CD4-positive, alpha-beta T cell (primary cell): ENCODE measurements at places on chromosomes 5 and 9.

DNA sequence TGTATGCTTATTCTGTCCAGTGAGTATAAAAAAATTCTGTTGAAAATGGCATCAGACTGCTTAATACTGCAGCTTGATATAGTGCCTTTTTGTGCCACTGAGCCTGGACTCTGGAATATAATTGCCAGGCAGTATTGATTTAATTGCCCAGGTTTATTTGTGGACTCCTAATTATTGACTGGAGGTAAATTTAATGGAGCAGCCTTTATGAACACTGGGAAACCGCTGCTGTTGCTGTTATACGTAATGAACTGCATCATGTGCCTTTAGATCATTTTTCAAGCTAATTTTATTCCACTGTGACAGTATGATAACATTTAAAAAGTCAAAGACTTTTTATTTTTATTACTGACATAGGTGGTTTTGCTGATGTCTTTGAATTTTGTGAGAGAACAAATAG is 90.2 kb upstream of the SH3GL2 start:
- H3K27ac ChIP-seq, result no peak overlapping the region
- no peak overlapping the region for H3K4me3 ChIP-seq
- no peaks in the 10 kb centered on the region for H3K27me3 ChIP-seq
- H3K4me1 ChIP-seq, result no peaks in the 10 kb centered on the region
- DNase-seq, result no peak

DNA sequence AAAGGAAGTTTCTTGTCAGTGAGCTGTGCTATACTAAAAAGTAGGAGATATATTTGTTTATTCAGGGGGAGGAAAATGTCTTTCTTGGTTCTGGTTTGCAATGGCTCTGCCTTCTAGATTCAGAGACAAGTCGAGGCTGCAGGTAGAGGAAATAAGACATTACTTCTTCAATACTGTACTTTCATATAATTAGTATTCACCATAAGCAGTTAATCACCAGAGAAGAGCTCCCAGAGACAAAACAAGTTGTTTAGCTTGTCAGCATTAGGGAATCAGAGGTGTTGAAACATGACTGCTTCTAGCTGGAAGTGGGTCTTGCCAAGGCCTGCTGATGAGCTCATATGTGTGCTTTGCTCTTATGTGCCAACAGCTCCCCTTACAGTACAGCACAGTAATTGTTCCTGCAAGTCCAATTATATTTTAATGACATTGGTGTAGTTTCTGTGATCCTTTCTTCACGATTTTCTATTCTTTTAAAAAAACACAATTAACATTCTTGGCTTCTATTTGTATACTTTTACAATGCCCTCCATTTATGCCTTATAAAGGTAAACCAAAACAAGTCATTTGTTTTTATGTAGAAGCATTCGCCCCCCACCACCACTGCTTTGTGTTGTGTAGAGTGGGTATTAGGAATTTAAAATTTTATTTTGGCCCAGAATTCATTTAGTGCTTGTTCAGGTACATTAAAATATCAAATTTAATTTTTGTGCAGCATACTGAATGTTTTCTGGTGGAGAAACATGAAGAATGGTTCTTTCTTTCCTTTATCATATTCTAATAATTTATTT is 112.2 kb downstream of the RPS23 start:
- no peaks in the 10 kb centered on the region for H3K4me1 ChIP-seq
- no peaks in the 10 kb centered on the region for H3K36me3 ChIP-seq
- H3K27ac ChIP-seq, result no peak overlapping the region
- no peaks in the 10 kb centered on the region for H3K27me3 ChIP-seq
- H3K4me3 ChIP-seq, result no peak overlapping the region

DNA sequence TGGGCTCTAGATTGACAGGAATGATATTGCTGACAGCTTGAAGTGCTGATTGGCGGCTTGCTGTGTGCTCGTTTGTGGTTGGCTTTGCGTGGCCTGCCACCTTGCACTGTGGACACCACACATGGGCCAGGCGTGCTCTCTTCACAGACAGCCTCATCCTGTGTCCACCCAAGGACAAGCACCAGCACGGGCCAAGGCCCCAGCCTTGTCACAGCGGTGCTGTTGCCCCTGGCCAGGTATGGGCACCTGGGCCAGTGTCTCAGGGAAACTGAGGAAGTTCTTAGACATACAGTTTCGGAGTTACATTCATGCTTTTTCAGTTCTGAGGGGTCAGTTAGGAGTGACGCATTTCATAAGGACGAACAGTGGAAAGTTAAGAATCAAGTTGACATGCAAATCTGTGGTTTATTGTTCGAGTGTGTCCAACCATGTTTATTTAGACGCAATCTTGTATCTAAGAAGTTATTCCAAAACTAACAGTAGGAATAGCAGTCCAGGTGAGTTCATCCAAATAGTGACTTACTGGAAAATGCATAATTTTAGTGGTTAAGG is 125.9 kb downstream of the EHMT1 start:
- H3K4me3 ChIP-seq, result no peak overlapping the region
- no peak overlapping the region for H3K27ac ChIP-seq
- no peak for DNase-seq
- H3K36me3 ChIP-seq, result peaks cover 59% of the 10 kb centered on the region
- no peaks in the 10 kb centered on the region for H3K27me3 ChIP-seq

- H3K4me1 ChIP-seq, result no peaks in the 10 kb centered on the region
- no peak overlapping the region for H3K4me3 ChIP-seq
- DNase-seq, result no peak
- H3K27me3 ChIP-seq, result no peaks in the 10 kb centered on the region
- no peak overlapping the region for H3K27ac ChIP-seq
- no peaks in the 10 kb centered on the region for H3K36me3 ChIP-seq
Observed at GRCh38 chr5:24363789-24364481, 280.8 kb downstream of the CDH10 start.

GRCh38 chr5:39657943-39658342 is 233.2 kb upstream of the DAB2 start:
- no peaks in the 10 kb centered on the region for H3K36me3 ChIP-seq
- no peak for DNase-seq
- H3K27me3 ChIP-seq, result peaks cover 11% of the 10 kb centered on the region
- H3K27ac ChIP-seq, result no peak overlapping the region
